ENCODE measurements at places on chromosomes 7 and 10. TPM values are rescaled to one million over a fixed set of nuclear protein-coding genes. Genes with fewer than 3 reads are reported as not detected.

Gene MKLN1
- 27.9 TPM for total RNA-seq

Gene LIPK
- not detected for total RNA-seq

Gene GRID2IP
- total RNA-seq = not detected

Gene NRF1
- total RNA-seq = 4.5 TPM

Gene SLC18A3
- total RNA-seq = not detected

Gene HTR5A
- not detected for total RNA-seq

Gene ECHDC3
- total RNA-seq = 137 TPM

DNA sequence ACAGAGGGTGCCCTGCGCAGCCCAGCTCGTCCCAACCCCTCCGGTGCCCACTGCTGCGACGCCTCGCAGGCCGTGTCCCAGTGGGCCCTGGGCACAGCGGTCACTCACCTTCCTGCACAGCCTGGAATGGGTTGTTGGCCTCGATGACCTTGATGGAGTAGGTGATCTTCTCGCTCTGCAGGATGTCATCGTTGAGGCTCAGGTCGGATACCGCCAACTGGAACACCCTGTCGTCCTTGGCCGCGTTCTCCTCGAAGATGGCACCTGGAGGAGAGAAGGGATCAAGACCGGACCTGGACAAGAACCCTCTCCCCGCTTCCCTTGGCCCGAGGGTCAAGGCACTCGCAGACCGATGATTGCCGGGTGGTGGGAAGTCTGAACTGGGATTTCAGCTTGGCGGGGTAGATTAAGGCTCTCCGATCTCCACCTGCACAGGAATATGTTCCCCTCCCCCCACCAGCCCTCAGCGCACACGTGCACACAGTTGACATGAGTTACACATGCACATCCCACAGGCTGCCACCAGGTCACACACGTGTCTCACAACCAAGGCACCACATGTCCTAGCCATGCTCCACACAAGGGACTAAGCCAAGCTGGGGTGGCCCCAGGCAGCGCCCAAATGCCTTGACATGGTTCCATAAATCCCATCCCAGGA lies 2.6 kb downstream of the GRID1 start:
- no peak for DNase-seq

- no peak for DNase-seq
These were observed 90.7 kb downstream of the GNAI1 start for GRCh38 chr7:80225361-80225760.

DNA sequence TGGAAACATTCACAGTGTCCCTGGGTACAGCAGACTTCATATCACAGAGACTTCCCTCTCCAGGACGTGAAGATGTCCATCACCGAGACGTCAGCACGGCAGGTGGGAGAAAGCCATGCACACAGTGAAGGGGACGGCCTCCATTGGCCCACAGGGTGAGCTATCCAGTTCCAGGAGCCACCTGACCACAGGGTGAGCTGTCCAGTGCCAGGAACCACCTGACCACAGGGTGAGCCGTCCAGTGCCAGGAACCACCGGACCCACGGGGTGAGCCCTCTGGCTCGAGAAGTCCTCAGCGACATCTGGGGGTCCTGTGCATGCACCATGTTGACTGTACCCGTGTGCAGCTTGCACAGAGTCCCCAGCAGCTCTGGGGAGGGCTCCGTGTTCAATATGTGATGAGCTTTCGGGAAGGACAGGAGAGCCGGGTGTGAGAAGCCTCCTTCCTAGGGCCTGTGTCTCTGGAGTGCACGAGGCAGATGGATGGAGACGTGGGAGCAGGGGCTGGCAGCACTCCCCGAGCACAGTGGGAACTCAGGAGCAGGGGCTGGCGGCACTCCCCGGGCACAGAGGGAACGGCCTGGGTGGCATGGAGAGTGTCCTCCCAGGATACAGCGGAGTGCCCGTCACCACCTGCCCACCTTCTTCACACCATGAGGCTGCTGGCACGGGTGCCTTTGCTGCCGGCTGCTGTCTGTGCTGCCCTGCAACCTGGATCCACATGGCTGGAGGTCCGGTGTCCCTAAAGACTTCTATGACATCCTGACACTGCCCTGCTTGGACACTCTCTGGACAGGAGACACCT lies 616.2 kb downstream of the DNAJB6 start:
- no peak for DNase-seq

GRCh38 chr7:37000511-37000910 lies 276.2 kb upstream of the AOAH start:
- no peak for DNase-seq

- DNase-seq = no peak
These were observed 496.9 kb upstream of the ZMIZ1 start for GRCh38 chr10:78571891-78572290.

DNA sequence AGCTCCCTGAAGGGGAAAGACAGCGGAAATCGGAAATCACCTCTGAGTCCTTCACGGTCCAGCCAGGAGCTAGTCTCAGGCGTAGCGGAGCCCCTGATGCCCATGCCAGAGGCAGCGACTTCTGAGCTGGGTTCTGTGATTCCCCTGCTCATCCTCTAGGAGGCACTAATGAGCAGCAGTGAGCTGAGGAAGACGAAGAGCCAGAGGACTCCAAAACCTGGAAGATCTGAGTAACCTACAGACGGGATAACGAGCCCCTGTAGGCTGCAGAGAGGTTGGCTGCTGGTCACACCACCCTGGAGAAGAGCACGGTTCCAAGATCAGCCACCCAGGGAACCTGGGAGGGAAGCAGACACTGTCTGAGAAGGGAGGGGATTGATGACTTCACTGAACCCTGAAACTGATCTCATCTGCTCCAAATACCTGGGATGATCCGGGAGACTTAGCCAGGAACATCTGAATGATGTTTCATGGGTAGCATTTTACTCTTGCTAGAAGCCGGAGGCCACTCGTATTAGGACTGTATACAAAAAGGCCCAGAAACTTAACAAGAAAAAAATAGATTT lies 304.1 kb downstream of the PAXIP1 start:
- DNase-seq = no peak

- DNase-seq = no peak
These were observed 127.9 kb downstream of the GPR85 start for GRCh38 chr7:112958775-112959174.

- no peak for DNase-seq
These were observed 85.7 kb downstream of the RALA start for GRCh38 chr7:39709029-39709428.

GRCh38 chr7:140021603-140022002 lies 41.1 kb downstream of the PARP12 start:
- no peak for DNase-seq

GRCh38 chr10:126911301-126911700 lies 6.1 kb downstream of the DOCK1 start:
- no peak for DNase-seq

DNA sequence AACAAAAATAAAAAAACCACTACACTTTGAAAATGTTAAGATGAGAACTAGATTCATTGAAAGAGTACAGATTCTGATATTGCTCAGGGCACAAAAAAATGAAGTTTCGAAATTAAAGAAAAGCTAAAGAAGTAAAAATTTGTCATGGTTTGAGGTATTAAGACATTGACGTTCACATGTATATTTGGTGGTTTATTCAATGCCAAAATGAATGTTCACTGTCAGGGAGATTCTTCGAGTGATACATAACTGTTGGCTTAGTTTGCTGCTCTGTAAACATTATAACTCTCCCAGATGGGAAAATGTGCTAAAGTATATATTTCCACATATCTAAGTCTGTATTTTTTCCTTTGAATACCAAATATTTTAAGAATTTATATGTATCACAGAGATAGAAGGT lies 345.0 kb downstream of the SEMA3D start:
- DNase-seq = no peak

- no peak for DNase-seq
These were observed 72.5 kb downstream of the TAF3 start for GRCh38 chr10:7890781-7891180.
